Activated naive CD4-positive, alpha-beta T cell treated with anti-CD3 and anti-CD28 coated beads, Interleukin-2, amount 50 U/mL, for 72 hours (primary cell): ENCODE measurements at places on chromosomes 5 and 9. TPM values are rescaled to one million over a fixed set of nuclear protein-coding genes. Genes with fewer than 3 reads are reported as not detected.

- DNase-seq: no peak
Observed at GRCh38 chr9:130305381-130305780, 39.8 kb downstream of the HMCN2 start.

- no peak for DNase-seq
Observed at GRCh38 chr5:6749026-6749716, 35.9 kb downstream of the TENT4A start.

- no peak for DNase-seq
Observed at GRCh38 chr9:87628346-87628745, 97.6 kb upstream of the CTSL start.

- DNase-seq: peak; percentile 3
Observed at GRCh38 chr5:1006656-1007071, 1.9 kb upstream of the NKD2 start.

The TEK gene
- not detected for total RNA-seq

The ZFP2 gene
- total RNA-seq: 0.50 TPM

DNA sequence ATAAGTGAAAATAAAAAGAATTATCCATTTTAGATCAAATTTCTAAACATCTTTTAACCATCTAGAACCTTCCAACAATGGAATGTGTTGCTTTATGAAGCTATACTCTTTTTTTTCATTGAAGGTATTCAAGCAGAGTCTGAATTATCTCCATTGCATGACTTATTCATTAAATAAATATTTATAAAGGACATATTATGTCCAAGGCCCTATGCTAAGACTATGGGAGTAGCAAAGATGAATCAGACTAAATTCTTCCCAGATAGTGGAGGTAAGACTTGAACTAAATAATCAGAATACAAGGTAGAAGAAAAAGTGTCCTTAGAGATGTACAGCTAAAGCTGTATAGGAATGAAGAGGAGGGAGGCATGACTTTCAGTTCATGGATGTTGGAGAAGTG lies 215.5 kb upstream of the RGMB start:
- DNase-seq: no peak

GRCh38 chr5:172839669-172840431 lies 5.8 kb downstream of the ERGIC1 start:
- DNase-seq: no peak

DNA sequence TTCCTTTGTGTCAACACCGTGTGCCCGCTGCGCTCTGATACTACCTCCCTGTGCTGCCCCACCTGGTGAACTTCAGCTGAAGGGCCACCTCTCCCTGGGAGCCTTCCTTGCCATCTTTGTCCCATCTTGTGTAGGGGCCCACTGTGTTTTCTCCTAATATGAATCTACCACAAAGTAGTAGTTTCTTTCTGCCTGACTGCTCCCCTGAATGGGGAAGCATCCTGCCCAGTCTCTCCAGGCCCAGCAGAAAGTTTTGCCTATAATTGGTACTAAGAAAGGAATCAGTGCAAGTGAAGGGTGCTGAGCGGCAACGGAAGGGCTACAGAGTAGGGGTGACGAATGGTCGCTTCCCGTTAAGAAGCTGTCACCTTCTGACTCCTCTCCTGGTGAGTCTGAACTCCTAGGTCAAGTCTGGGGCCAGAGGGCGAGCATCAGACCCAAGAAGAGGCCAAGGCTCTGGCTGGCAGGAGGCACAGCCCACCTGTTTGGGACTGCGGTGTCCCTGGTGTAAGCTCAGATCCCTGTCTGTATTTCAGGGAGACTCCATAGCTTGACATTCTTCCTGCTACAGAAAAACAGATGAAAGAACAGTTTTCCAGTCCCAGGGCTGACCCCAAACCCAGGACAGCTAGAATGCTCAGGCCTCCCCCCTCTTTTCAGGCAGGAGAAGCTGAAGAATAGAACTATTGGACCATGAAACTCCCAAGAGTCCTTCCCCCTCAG lies 24.1 kb downstream of the WWC1 start:
- DNase-seq: no peak

GRCh38 chr9:90445391-90445790 lies 197.2 kb downstream of the DIRAS2 start:
- DNase-seq: no peak

DNA sequence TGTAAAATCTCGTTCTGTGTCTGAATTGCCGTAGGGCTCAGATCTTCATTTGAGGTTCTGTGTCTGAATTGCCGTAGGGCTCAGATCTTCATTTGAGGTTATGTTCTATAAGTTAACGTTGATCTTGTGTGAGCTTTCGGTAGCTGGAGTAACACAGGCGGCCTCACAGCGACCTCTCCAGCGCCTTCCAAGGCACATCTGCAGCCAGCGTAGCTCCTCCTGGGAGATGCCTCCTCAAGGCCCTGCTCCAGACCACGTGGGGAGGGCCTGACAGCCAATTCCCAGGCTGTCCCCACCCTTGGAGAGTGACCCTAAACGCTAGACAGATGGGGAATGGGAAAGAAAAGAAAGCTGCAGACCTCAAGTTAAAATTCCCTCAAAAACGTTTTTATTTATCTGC lies 8.7 kb upstream of the AHRR start:
- no peak for DNase-seq

The TRIP13 gene
- 20.1 TPM for total RNA-seq

GRCh38 chr9:101691657-101692056 lies 46.8 kb downstream of the GRIN3A start:
- no peak for DNase-seq

DNA sequence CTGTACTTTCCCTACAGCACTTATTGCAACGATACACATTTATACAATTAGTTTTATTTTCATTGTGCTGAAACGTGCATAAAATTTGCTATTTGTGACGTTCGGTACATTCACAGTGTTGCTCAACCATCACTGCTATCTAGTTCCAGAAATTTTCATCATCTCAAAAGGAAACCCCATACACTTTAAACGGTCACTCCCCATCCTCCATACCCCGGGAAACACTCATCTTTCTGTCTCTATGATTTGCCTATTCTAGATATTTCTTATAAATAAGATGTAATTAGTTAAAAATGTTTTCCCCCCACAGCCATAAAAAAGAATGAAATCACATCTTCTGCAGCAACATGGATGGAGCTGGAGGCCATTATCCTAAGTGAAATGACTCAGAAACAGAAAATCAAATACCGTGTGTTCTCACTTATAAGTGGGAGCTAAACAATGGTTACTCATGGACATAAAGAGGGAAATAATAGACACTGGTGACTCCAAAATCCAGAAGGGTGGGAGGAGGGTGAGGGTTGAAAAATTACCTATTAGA lies 40.2 kb upstream of the TEX48 start:
- no peak for DNase-seq

DNA sequence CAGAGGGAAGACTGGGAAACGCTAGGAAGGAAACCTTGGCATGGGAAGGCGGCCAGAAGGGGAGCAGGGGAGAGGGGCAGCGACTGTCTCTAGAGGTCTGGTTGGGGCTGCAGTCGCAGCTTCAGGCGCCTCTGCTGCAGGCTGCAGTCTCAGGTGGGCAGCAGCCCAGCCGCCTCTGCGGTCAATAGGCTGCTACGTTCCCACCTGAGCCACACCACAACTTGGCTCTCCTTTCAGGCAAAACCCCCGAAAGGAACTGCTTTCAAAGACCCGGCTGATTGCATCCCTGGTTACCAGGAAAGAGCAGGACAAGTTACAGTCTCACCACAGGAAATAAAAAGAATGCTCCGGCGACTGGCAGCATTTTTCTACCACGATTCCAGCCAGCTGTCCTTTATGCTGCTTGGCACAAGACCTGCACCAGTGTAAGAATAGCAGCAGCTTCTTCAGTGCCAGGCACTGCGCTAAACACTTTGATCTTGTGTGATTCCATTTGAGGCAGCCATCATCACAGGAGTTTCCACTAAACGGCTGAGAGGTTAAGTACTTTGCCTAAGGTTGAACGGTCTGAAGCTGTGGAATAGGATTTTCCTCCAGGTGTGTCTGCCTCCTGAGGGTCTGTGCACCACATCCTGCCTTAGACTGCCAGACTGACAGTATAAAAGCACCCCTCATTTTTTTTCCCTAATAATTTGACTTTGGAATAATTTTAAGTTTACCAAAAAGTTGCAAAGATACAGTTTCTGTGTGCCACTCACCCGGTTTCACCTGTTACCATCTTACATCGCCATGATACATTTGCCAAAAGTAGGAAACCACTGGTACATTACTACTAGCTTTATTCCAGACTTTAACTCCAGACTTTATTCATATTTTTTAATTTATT lies 7.5 kb downstream of the RPS14 start:
- no peak for DNase-seq

The GDF9 gene
- total RNA-seq: 1.3 TPM

DNA sequence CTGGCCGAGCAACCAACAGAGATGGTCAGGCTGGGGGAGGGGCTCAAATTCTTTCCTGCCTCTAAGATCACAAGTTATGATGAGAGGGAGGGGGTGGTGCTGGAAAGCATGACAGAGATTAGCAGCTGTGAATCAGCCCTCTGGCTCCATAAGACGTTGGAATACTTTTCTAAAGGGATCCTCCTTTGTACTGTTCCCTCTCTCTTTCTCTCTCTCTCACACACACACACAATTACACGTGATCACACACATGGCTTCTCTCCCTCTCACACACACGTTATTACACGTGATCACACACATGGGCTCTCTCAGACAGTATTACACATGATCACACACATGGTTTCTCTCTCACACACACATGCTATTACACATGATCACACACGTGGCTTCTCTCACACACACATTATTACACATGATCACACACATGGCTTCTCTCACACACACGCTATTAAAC lies at the start of gene SLC45A2:
TSS of gene SLC45A2 (minus strand) at position 23 of the 454 bp plus-strand sequence. CDS start 110 bp downstream, outside the sequence.
- no peak for DNase-seq

- no peak for DNase-seq
Observed at GRCh38 chr5:57360871-57361270, 121.7 kb downstream of the ACTBL2 start.

The CARD9 gene
- total RNA-seq: 1.7 TPM

- DNase-seq: no peak
Observed at GRCh38 chr5:125634216-125634835, 788.9 kb upstream of the GRAMD2B start.

The SREK1 gene
- 76.2 TPM for total RNA-seq

GRCh38 chr5:83927140-83927733 lies 206.6 kb upstream of the HAPLN1 start:
- peak; percentile 51 for DNase-seq

The AQP3 gene
- total RNA-seq: 3.8 TPM

GRCh38 chr9:130276121-130276520 lies 10.6 kb downstream of the HMCN2 start:
- DNase-seq: no peak

The ACTBL2 gene
- not detected for total RNA-seq

DNA sequence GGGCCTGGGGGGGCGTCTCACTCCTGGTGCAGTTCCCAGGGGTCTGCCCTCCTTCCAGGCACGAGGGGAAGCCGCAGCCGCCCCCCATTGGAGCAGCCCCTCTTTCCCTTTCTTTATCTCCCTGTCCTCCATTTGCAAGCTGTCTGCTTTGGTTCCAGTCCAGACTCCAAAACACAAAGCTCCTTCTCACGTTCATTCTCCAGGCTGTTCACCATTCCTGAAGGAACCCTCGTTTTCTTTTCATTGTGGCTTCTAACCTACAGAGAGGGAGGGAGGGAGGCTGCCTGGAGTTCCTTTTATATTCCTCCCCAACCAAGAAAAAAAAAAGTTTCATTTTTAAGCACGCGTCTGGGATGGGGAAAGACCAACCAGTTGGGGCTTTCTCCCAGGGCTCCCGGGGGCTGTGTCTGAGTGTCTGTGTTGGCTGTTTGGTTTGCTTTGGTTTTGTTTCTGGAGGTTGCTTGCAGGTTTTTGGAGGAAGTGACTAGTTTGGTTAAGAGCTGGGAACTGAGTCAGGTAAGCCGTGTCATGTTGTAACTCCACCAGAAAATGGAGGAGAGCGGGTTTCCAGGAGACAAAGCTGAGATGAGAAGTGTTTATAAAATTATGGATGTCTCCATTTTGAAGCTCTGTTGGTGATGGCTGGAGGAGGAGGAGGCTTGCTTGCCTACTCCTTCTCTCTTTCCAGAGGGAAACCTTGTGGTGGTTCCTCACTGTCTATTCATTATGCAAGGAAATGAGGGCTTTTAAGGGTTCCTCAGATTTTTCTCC lies 1.6 kb downstream of the ZNF462 start:
- DNase-seq: no peak

The C9orf152 gene
- not detected for total RNA-seq

The PDCD1LG2 gene
- total RNA-seq: 0.19 TPM

GRCh38 chr5:37896159-37896558 lies 56.3 kb upstream of the GDNF start:
- no peak for DNase-seq

DNA sequence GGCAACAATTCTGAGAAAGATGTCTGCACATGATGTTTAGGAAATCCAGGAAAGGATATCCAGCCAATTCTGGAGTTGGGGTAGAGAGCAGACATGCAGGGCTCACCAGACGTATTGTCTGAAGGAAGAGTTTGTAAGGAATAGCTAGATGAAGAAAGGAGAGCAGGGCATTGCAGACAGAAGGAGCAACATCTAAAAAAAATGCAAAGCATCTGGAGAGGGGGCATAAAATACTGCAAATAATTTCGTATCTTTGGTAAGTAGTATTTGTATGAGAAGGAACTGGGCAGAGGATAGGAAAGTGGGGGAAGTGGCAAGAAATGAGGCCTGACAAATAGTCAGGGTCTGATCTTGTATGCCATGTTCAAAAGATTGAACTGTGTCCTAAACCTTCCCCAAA lies 74.8 kb downstream of the MACIR start:
- DNase-seq: no peak

The FOXD4 gene
- total RNA-seq: not detected

DNA sequence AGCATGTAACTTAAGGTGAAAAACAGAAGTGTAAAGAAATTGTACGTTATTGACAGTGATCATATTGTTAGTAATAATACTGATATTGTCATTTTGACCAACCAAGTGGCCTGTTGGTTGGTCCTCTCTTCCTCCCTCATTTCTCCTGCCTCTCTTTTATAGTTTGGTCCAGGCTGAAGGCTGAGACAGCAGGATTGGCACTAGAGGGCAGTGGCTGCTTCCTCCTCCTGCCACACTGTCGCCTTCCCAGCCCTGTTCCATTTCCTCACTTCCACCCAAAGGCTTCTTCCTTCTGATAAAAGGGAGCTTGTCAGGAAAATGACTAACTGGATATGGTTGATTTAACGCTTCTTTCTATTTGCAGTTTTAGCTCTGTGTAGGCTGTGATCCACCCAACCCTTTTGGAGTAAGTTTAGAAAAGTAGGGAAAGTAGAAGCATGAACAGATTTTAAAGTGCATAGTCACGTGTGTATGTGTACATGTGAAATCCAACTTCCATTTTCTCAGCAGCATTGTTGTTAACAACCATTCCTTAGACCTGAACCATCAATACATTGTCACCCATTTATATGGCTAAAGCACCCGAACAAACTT lies 35.6 kb downstream of the PTCD2 start:
- DNase-seq: no peak

DNA sequence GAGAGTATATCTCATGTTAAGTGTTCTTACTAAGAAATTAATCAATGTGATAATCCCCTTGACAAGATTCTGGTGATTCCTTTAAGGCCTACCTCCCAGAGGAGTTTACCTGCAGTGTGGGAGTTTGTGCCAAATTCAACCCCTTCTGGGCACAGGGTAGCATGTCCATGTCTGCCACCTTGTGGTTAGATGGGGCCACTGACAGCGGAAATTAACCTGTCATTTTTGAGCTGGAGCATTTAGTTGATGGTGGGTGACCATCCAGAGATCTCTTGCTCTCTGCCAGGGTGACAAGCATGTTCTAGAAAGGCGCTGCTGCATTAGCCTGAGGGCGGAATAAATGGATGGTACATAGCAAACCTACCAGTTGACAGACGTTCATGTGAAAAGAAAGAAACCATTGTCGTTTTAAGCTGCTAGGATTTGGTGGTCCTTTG lies 132.2 kb downstream of the FBXO4 start:
- DNase-seq: no peak

- no peak for DNase-seq
Observed at GRCh38 chr9:15352306-15352705, 45.3 kb upstream of the TTC39B start.
